ENCODE measurements at places on chromosomes 12 and 14.

- no peak for DNase-seq
Measured at GRCh38 chr12:64716371-64716770, 42.8 kb downstream of the GNS start.

- no peak for DNase-seq
Measured at GRCh38 chr14:101412739-101413138, 148.6 kb upstream of the DIO3 start.

- no peak for DNase-seq
Measured at GRCh38 chr14:96212896-96213295, 8.3 kb downstream of the BDKRB2 start.

DNA sequence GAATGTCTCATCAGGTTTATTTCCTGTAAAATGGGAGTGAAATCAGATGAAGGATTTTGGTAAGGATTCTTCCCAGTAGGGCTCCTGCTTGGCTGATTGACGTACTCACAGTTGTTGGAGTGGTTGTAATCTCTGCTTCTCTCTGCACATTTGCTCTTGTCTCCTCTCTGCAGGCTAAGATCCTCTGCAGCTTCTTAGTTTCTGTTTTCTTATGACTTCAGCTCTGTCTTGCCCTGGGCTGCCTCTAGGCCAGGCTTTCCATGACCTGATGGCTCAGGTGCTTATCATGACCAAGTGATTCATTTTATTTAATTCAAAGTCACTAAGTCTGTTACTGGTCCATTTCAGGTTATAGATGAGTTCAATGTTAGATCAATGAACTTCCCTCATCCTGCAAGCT is 394.5 kb upstream of the DDHD1 start:
- DNase-seq: no peak

DNA sequence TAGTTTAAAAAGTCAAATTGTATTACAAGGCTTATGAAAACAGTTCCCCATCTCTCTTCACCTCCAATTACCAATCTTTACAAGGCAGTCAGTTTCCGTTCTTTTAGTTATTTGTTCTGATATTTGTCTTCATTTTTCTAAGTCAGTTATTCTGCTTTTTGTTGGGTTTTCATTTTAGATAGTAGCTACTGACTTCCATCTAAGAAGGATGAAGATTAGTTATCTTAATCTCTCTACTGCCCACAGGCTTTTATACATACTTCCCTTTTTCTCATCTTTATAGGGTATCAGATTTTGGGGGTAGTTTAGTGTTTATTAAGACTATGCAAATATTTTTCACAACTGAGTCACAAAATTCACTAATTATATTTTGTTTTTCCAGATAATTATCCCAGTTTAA is 38.4 kb downstream of the FRS2 start:
- DNase-seq: no peak
